GM13976 (cell line): ENCODE measurements at places on chromosomes 2 and 18.

GRCh38 chr2:69202327-69202726 is 184.7 kb downstream of the GFPT1 start:
- no peak for DNase-seq

DNA sequence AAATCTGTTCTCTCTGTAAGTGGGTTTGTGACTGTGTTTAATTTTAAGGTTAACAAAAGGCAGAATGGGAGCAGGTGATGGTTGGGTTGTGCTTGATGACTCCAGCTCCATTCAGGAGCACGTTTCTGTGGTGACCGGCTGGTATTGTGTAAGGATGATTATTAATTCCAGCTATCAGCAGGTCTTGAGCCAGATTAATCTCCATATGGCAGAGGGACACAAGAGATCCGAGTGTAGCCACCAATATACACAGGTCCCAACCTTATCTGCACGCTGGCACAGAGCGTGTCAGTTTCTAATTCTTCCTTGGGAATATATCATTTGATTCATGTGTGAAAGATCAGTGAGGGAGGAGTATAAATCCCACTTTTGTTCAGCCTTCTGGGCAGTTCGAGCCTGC is 199.0 kb upstream of the DCC start:
- DNase-seq: no peak

- peak; percentile 15 for DNase-seq
Observed at GRCh38 chr18:69402533-69402989, 1.9 kb downstream of the DOK6 start.

GRCh38 chr2:73163483-73164367 is 38.6 kb upstream of the NOTO start:
- peak; percentile 83 for DNase-seq

DNA sequence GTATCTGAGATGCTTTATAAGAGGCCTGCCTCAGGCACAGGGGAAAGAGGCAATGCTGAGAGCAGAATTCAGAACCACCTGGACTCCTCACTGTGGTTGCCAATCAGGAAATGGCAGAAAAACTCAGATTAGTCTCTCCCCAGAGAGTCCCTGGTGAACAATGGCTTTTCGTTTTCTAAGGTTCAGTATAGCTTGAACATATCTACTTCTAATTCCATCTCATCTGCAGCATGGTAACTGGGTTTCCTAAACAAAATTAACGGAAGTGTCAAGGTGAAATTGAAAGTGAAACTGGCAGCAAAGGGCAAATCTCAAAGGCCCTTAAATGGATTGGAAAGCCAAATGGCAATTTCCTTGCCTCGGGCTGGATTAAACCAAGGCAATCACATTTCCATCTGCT is 480.2 kb upstream of the ACVR2A start:
- peak; percentile 13 for DNase-seq

- no peak for DNase-seq
Observed at GRCh38 chr18:60377778-60378469, 5.3 kb upstream of the MC4R start.

DNA sequence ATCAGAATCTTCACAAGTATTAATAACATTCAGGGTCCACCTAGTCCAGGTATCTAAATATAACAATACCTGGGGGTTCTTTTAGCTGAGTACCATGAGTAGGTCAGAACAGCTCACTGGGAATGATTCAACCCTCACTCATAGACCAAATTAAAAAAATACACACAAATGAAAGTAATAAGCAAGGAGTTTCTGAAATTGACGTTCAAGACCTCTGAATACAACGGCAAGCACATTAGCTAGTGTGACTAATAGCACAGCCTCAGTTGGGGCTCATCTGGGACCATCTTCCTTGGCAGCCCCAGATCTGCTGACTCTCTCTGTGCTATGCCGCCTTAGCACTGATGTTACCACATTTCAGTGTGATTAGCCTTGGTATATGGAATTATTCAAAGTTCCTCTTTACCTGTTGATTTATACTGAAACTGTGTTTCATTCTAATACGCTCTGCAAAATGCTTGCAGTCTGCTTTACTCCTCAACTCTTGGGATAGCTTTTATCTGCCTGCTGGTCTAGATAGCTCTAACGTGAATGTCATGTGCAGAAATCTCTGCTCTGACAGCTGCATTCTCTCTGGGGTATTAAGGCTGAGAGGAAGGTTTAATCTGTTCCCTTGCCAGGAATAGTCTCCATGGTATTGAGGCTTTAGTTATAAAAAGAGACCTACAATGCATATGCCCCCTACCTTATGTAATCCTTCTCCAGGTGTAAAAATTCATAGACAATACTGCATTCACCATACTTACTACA is 153.3 kb downstream of the METTL4 start:
- DNase-seq: no peak

GRCh38 chr2:45551862-45552261 is 59.2 kb downstream of the SRBD1 start:
- no peak for DNase-seq

DNA sequence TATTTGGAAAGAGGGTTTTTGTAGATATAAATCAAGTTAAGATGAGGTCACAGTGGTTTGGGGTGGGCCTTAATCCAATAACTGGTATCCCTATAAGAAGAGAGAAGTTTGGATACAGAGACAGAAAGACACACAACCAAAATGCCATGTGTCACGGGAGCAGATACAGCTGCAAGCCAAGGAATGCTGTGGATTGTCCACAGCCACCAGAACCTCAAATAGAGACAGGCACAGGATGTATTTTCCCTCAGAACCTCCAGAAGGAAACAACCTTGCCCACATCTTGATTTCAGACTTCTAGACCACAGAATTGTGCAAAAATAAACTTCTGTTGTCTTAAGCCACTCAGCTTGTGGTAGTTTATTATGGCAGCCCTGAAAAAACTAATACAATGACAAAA is 105.5 kb downstream of the GCA start:
- no peak for DNase-seq

- DNase-seq: no peak
Observed at GRCh38 chr2:182330451-182331305, 96.2 kb downstream of the PDE1A start.

DNA sequence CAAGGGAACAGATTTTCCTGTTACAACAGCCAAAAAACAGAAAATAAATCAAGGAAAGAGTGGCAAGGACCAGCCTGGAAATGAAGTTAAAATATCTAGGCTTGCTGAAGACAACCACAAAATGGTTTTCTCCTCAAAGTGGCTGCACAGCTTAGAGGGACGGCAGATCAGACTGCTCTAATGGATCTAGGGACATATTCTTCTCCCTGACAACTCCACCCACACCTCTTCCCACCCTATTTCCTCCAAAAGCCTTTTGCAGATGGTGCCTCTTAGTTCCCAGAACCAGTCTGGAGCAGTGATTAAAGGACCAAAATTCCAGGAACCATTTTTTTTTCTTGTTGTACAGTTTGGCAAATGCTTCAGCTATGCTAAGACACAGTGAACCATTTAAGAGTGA is 220.2 kb upstream of the SIX2 start:
- no peak for DNase-seq

DNA sequence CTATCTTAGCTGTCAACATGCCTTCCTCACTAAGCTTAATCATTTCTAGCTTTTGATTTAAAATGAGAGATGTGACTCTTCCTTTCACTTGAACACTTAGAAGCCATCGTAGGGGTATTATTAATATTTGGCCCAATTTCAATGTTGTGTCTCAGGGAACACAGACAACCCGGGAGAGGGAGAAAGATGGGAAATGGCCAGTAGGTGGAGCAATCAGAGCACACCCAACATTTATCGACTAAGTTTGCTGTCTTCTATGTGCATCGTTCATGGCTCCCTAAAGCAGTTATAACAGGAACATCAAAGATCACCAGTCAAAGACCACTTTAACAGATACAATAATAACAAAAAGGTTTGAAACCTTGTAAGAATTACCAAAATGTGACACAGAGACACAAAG is 110.2 kb downstream of the OLA1 start:
- DNase-seq: no peak

GRCh38 chr18:79747156-79747845 is 50.4 kb upstream of the KCNG2 start:
- DNase-seq: no peak

GRCh38 chr2:217256251-217256650 is 396.4 kb upstream of the TNP1 start:
- no peak for DNase-seq

- DNase-seq: no peak
Observed at GRCh38 chr2:240631548-240632305, 6.4 kb downstream of the GPR35 start.
